ENCODE measurements at places on chromosomes 6 and 20.

- no peak for DNase-seq
Measured at GRCh38 chr20:41057999-41058673, 29.5 kb downstream of the TOP1 start.

- no peak for DNase-seq
Measured at GRCh38 chr6:91606148-91606901, 1019.5 kb upstream of the MAP3K7 start.

GRCh38 chr6:12537389-12537788 lies 179.2 kb upstream of the PHACTR1 start:
- DNase-seq = no peak

GRCh38 chr6:89183294-89183693 lies 33.9 kb downstream of the GABRR1 start:
- no peak for DNase-seq

- no peak for DNase-seq
Measured at GRCh38 chr6:50463931-50464330, 249.4 kb upstream of the TFAP2D start.
